ENCODE measurements at places on chromosomes 1 and 21.
A peak's percentile ranks its signal among the peaks of the same experiment; 100 is the strongest.

GRCh38 chr1:41983451-41983850 lies 64.7 kb upstream of the HIVEP3 start:
- H3K27ac ChIP-seq: no peak overlapping the region
- no peak overlapping the region for H3K4me3 ChIP-seq
- no peak for DNase-seq
- no peaks in the 10 kb centered on the region for H3K4me1 ChIP-seq
- no peaks in the 10 kb centered on the region for H3K36me3 ChIP-seq

- H3K4me3 ChIP-seq: no peak overlapping the region
- H3K27ac ChIP-seq: no peak overlapping the region
- no peaks in the 10 kb centered on the region for H3K4me1 ChIP-seq
- no peaks in the 10 kb centered on the region for H3K27me3 ChIP-seq
Measured at GRCh38 chr1:6134741-6135510, 45.2 kb downstream of the CHD5 start.

- H3K4me3 ChIP-seq: no peak overlapping the region
- peaks cover 8% of the 10 kb centered on the region for H3K27me3 ChIP-seq
- DNase-seq: no peak
- no peaks in the 10 kb centered on the region for H3K36me3 ChIP-seq
- H3K4me1 ChIP-seq: peaks cover 6% of the 10 kb centered on the region
- no peak overlapping the region for H3K27ac ChIP-seq
Measured at GRCh38 chr1:157976888-157977287, 16.6 kb upstream of the KIRREL1 start.

DNA sequence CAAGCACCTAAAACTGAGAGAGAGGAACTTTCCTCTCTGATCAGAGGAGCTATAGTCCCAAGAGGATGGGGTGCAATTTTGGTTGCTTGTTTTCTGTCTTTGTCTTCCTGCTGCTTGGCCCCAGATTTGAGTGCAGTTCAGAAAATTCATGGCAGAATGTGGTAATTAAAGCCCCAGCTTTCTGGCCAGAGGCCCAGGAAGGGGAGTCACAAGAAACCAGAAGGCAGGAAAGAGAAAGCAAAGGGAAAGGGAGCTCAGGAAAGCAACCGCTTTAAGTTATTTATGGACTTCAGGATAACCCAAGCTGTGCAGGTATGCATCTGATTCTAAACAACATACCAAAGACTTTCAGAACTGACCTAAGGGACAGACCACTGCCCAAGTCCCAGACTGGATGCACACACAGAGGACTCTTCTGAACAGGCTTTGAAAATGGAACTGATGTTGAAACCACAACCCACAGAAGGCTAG lies 88.8 kb downstream of the ST3GAL3 start:
- no peaks in the 10 kb centered on the region for H3K4me1 ChIP-seq
- no peak overlapping the region for H3K27ac ChIP-seq
- no peaks in the 10 kb centered on the region for H3K27me3 ChIP-seq
- H3K36me3 ChIP-seq: no peaks in the 10 kb centered on the region
- no peak overlapping the region for H3K4me3 ChIP-seq

GRCh38 chr1:13517193-13517812 lies 3.5 kb upstream of the LRRC38 start:
- H3K27ac ChIP-seq: no peak overlapping the region
- H3K4me1 ChIP-seq: no peaks in the 10 kb centered on the region

DNA sequence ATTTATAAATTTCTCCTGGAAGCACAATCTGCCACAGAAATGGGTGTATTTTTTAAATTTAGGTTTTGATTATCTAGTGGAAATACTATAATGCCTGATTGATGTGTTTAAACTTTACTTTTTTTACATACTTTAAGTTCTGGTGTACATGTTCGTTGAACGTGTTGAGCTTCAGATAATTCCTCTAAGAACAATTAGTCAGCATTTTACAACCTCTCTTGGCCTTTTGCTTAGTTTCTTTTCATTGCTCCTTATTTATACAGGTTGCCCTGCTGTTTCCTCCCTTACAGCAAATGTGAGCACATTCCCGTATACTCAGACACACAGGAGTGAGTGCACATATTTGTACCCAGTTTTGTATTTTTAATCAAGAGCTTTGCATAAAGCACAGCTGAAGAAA lies 1038.9 kb downstream of the BRINP3 start:
- H3K27ac ChIP-seq: no peak overlapping the region
- no peaks in the 10 kb centered on the region for H3K27me3 ChIP-seq
- no peaks in the 10 kb centered on the region for H3K4me1 ChIP-seq
- H3K36me3 ChIP-seq: no peaks in the 10 kb centered on the region
- H3K4me3 ChIP-seq: no peak overlapping the region
- no peak for DNase-seq

DNA sequence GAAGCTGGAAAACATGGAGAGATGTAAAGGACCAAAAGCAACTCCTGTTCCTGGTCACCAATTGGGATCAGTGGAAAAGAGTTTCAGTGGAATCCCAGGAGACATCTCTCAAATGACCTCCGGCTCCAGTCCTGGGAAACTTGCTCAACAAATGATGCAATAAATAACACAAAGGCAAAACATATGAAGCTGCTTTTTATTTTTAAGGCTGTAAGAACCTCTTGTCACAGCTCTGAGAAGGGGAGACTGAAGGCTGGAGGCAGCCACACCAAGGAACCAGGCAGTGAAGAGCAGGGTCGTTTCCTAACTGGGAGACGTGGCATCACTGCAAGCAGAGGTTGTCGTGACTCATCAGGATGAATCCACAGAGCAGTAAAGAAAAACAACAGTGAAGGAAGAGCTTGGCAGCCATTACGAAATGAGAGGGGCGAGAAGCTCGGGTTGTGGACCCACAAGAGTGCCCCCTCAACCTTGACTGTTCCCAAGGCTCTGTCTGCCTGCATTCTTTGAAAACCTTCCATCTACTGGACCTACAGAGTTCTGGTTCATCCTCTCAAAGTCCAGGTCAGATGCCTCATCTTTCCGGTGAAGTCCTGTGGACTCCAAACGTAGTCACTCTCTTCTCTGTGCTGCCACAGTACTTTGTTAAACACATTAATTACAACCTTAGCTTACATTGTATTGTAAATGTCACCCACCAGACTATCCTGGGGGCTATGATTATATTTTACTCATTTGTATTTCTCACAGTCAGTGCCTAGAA lies 32.1 kb downstream of the JAK1 start:
- no peaks in the 10 kb centered on the region for H3K36me3 ChIP-seq
- DNase-seq: no peak
- no peaks in the 10 kb centered on the region for H3K27me3 ChIP-seq
- peak overlapping the region; percentile 38 for H3K4me3 ChIP-seq
- H3K4me1 ChIP-seq: peaks cover 22% of the 10 kb centered on the region

DNA sequence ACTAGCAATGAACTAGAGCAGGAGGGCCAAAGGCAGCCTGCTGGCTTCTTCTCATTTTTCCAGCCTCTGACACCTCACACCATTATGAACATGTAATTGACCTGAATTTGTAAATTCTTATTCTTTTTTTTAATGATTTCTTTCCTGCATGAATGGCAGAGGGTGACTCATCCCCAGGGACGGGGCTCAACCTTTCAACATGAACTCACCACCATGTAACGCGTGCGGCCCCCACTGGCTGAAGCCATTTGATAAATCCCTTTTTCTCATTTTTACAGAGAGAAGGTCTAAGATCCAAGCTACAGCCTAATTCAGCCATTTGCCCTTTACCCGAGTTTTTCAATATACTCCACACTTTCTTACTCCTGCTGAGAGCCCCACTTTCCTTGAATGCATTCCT lies 9.3 kb upstream of the ETS2 start:
- no peaks in the 10 kb centered on the region for H3K36me3 ChIP-seq
- H3K27me3 ChIP-seq: no peaks in the 10 kb centered on the region
- no peak for DNase-seq
- H3K27ac ChIP-seq: no peak overlapping the region
- H3K4me1 ChIP-seq: peaks cover 5% of the 10 kb centered on the region
- H3K4me3 ChIP-seq: no peak overlapping the region

- H3K4me3 ChIP-seq: no peak overlapping the region
- H3K4me1 ChIP-seq: no peaks in the 10 kb centered on the region
- no peak for DNase-seq
- no peak overlapping the region for H3K27ac ChIP-seq
Measured at GRCh38 chr1:24266398-24266941, 52.7 kb upstream of the GRHL3 start.

DNA sequence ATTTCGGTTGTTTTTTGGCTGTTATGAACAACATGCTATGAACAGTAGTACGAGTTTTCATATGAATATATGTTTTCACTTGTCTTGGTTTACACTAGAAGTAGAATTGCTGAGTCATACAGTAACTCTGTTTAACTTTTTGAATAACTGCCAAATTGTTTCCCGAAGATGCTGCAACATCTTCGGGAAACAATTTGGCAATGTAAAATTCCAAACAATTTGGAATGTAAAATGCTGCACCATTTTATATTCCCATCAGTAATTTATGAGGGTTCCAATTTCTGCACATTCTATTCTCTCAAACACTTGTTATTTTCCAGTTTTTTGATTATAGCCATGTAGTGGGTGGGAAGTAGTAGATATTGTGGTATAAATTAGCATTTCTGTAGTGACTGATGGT lies 11.6 kb downstream of the PCBP3 start:
- H3K27me3 ChIP-seq: no peaks in the 10 kb centered on the region
- H3K4me1 ChIP-seq: no peaks in the 10 kb centered on the region
- no peak overlapping the region for H3K4me3 ChIP-seq
- H3K27ac ChIP-seq: no peak overlapping the region
- H3K36me3 ChIP-seq: no peaks in the 10 kb centered on the region

GRCh38 chr1:15709226-15709625 lies 25.1 kb downstream of the PLEKHM2 start:
- H3K36me3 ChIP-seq: no peaks in the 10 kb centered on the region
- peaks cover 41% of the 10 kb centered on the region for H3K4me1 ChIP-seq
- no peak overlapping the region for H3K27ac ChIP-seq
- no peaks in the 10 kb centered on the region for H3K27me3 ChIP-seq

DNA sequence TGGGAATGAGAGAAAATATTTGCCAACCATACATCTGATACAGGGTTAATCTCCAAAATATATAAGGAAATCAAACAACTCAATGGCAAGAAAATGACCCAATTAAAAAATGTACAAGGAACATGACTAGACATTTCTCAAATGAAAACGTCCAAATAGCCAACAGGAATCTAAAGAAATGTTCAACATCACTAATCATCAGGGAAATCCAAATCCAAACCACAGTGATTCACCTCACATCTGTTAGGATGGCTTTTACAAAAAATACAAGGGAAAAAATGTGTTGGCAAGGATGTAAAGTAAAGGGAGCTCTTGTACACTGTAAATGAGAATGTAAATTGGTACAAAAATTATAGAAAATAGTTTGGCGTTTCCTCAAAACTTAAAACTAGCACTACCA lies 54.7 kb upstream of the ZRANB2 start:
- no peak overlapping the region for H3K27ac ChIP-seq
- H3K4me3 ChIP-seq: no peak overlapping the region
- H3K27me3 ChIP-seq: no peaks in the 10 kb centered on the region
- no peak for DNase-seq
- no peaks in the 10 kb centered on the region for H3K36me3 ChIP-seq

GRCh38 chr1:206703661-206704060 lies 19.0 kb downstream of the MAPKAPK2 start:
- no peaks in the 10 kb centered on the region for H3K27me3 ChIP-seq
- H3K4me3 ChIP-seq: no peak overlapping the region

DNA sequence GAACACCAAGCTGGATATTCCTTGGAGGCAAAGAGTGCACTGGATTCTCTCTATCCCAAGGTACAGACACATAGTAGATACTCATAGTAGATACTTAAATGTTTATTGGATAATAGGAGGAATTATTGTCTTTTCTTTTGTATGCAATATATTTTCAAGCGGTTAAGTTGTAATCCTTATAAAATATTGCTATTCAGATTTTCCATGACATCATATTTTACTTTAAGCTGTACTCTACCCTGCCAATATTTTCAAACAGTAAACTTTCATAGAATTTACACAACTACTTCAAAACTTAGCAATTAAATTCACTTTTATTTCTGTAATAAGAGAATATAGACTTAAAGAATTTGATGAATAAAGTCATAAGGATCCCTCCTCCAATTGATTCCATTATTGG lies 546.5 kb upstream of the CAMK1G start:
- H3K27ac ChIP-seq: no peak overlapping the region
- no peak for DNase-seq
- H3K36me3 ChIP-seq: no peaks in the 10 kb centered on the region
- H3K27me3 ChIP-seq: no peaks in the 10 kb centered on the region
- H3K4me1 ChIP-seq: no peaks in the 10 kb centered on the region
- H3K4me3 ChIP-seq: no peak overlapping the region

DNA sequence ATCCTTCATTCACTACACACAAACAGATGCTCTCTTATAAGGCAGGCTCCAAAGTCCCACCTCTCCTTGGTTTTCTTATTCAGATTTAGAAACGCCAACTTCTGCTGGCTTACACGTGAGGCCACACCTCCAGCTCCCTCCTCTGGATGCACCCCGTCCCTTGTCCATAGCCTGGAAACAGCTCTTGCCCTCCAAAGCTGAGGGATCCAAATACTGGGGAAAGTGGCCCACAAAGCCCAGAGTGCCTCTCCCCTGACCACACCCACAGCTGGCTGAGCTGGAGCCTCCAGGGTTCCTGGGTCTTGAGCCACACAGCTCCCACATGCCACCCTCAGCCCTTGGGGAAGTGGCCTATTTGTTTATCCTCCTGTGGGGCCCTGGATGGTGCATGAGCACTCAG lies 4.5 kb downstream of the LAD1 start:
- H3K27me3 ChIP-seq: peaks cover 6% of the 10 kb centered on the region
- H3K27ac ChIP-seq: no peak overlapping the region
- H3K4me1 ChIP-seq: no peaks in the 10 kb centered on the region
- DNase-seq: no peak

DNA sequence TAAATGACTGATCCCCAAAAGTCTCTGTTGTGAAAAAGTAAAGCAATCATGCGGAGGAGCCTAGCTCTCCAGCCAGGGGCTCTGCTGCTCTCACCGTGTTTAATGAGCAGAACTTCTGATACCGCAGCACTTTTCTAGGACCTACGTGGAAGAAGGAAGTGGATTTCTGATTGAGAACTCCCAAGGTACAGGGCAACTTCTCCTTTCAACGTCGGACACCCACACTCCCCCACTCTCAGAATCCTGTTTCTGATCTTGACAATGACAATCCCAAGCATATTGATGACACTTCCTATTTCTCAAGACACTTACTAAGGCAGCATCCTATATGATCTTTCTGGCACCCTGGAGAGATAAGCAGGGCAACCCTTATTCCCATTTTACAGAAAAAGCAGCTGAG lies 78.4 kb downstream of the PROX1 start:
- no peak for DNase-seq
- H3K4me3 ChIP-seq: no peak overlapping the region
- no peaks in the 10 kb centered on the region for H3K27me3 ChIP-seq

DNA sequence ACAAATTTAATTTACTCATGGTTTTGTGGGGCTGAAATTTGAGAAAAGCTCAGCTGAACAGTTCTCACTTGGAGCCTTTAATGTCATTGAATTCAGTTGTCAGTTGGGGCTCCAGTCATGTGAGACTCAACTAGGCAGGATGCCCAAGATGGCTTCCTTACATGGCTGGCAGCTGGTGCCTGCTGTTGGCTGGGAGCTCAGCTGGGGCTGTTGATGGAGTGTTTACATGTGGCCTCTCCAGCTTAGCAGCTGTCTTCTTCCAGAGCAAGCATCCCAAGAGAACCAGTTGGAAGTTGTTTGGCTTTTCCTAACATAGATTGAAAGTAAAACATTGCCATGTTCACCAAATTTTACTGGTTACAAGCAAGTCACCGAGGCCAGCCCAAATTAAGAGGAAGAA lies 81.8 kb upstream of the KCNA3 start:
- H3K27ac ChIP-seq: no peak overlapping the region
- H3K4me3 ChIP-seq: no peak overlapping the region
- no peaks in the 10 kb centered on the region for H3K27me3 ChIP-seq
- no peaks in the 10 kb centered on the region for H3K4me1 ChIP-seq

GRCh38 chr1:227902641-227902990 lies 45.1 kb downstream of the WNT9A start:
- H3K36me3 ChIP-seq: no peaks in the 10 kb centered on the region
- H3K27ac ChIP-seq: no peak overlapping the region
- H3K27me3 ChIP-seq: no peaks in the 10 kb centered on the region
- no peak for DNase-seq
- H3K4me3 ChIP-seq: no peak overlapping the region
- H3K4me1 ChIP-seq: no peaks in the 10 kb centered on the region

Data from thoracic aorta (tissue), 2 donors.